Stimulated activated CD8-positive, alpha-beta memory T cell treated with anti-CD3 and anti-CD28 coated beads, Interleukin-4, amount 100 ng/mL, for 1 hour (primary cell): ENCODE measurements at places on chromosomes 3 and 15.

DNA sequence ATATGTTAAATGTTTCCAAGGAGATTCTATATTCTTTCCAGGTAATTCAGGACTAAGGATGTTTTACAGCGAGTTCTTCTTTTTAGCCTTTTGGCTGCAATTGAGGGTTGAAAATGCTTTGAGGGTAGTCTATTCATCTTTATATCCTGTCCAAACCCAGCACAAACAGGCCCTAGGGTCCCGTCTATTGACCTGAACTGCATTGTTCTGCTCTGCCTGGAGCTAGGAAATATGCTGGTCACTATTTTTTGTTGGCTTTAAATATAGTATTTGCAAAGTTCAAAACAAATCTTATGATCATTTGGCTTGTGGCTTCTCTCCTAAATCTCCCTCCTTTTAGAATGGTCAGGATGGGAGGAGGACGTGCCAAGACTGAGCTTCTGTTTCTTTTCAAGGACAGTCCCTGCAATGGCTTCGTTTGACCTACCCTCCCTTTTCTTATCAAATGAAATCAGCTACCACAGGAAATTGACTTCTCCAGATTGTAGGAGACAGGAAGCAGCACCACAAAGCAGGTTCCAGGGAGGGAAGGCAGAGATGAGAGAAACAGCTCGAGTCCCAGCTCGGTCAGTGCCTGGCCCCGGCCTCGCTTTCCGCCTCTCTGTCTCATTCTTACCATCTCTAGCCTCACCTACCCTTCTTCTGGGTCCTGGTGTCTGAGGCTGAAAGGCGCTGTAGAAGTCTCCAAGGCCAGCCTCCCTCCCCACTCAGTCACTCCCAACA, 27.6 kb upstream of the NRROS start:
- no peak for DNase-seq

DNA sequence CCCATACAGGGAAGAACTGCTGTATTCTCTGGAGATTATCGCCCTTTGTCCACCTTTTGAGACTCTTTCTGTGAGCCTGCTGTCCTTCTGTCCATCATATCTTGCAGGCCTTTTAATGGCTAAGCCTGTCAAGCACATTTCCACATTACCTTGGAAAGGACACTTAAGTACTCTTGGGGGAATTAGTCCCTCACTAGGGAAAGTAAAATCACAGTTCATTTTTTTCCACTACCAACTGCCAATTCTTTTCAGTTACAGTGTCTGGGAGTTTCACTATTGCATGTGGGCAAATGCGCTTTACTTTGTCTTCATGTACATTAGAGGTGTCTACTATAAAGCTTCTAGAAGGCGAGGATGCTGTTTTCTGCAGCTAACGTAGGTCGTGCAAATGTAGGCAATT, 242.1 kb downstream of the NSUN3 start:
- DNase-seq = no peak

GRCh38 chr3:113105966-113106660, 105.2 kb upstream of the BOC start:
- DNase-seq = no peak

- DNase-seq = no peak
Observed at GRCh38 chr3:194123726-194124125, 12.2 kb upstream of the HES1 start.

- DNase-seq = no peak
Observed at GRCh38 chr3:30625541-30626438, 19.4 kb downstream of the TGFBR2 start.

- DNase-seq = no peak
Observed at GRCh38 chr3:127764841-127765362, 57.4 kb downstream of the MGLL start.

DNA sequence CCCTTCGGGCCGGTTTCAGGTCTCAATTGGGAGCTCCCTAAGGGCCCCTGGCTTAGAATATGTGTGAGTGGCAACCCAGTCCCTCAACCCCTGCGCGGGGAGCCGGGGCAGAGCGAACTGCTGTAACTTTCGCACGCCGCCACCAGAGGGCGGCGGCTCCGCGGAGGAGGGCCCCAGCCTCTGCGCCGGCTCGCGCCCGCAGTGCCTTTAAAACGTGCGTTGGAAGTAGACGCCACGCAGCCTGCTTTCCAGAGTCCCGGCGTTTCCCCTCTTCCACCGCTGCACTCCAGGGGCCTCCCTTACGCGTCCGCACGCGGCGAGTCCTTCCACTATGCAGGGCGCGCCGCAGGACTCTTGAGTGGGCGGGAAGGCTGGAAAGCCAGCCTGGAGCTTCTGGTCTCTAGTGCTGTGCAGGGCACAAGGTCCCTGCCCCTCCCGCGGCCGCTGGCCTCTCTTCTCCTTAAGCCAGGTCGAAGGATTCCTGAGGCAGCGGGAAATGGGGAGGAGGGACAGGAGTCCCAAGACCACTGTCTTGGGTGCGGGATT, 23.7 kb upstream of the RNU6-1 start:
- peak; percentile 37 for DNase-seq

DNA sequence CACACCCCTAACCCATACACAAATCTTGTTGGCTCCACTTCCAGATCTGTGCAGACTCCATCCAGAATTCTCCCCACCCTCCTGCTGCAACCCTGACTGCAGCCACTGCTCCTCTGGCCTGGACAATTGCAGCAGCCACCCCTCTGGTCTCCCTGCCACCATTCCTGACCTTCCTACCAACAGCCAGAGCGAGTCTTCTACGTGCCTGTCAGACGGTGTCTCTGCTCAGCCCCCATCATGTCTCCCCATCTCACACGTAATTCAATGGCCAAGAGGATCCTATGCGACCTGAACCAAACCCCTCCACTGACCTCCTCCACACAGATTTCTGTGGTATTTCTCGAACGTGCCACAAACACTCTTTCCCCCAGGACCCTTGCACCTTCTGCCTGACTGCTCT, 103.3 kb downstream of the TPRA1 start:
- DNase-seq = no peak

- no peak for DNase-seq
Observed at GRCh38 chr3:169541528-169541927, 122.0 kb downstream of the MECOM start.

- DNase-seq = no peak
Observed at GRCh38 chr3:125398952-125399351, 23.8 kb upstream of the ZNF148 start.

DNA sequence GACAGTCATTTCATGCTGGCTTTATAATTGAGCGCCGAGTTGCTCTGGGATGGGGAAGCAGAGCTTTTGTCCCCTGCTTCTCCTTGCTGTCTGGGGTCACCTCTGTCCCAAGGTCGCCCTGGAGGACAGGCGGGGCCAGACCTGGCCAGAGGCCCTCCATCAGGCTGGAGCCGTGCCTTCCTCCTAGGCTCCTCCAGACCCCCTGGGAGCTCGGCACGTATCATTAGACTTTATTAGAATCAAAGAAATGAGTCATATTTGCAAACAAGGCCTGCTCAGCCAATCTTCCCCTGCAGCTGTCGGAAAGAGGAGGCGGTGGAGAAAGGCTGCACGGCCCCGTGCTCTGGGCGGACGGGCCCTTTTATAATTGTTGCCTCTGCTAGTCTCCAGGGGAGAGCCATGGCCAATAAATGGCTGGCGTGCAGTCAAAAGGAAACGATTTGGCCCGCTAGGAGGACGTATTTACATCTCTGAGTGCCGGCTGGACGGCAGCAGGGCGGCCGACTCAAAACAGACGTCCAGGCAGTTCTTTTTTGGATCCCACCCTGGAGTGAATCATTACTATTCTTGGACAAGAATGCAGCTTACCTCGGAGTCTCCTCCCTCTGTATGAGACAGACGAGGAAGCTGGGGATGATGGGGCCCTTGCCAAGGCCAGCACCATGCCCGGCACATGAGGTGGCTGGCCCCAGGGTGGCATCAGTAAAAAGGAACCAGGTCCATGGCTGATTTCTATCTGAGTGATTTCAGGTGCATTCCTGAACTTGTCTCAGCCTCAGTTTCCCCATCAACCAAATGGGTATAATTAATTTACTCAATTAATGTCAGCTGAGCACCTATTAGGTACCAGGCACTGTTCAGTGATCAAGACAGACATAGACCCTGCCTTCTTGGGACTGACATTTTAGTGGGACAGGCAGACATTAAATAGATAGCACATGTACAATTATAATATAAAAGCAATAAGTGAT, 50.6 kb downstream of the SLC6A6 start:
- no peak for DNase-seq

GRCh38 chr15:99095626-99096025, 9.3 kb upstream of the SYNM start:
- DNase-seq = no peak

- no peak for DNase-seq
Observed at GRCh38 chr3:14577897-14578296, 37.8 kb upstream of the GRIP2 start.

GRCh38 chr3:126607214-126607908, 47.6 kb downstream of the TXNRD3 start:
- no peak for DNase-seq

DNA sequence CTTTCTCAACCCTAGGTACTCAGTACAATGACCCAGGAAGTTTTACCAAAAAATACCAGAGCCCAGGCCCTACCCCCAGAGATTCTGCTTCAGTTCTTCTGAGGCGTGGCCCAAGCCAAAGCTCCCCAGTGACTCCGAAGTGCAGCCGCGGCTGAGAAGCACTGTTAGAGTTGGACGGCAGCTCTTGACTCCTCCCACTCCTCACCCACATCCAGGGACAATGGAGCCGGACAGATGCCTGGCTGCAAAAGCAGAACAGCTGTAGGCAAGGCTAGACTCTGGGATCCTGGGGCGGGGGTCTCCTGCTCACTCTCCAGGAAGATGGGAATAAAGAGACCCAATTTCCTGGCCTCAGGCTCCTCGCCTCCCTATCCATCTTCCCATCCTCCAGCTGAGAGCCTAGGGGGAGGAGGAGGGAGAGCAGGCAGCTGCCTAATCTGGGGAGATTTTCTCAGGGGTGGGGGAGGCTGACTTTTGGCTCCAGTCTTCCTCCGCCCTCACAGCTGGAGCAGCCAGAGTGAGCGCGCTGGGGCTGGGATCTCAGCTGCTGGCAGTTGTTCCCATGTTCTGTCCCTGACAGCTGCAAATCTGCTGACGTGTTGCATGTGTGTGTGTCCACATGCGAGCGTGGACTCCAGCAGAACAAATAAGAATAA, 223.8 kb downstream of the OPA1 start:
- DNase-seq = no peak

- no peak for DNase-seq
Observed at GRCh38 chr3:131361464-131362421, 19.8 kb upstream of the NUDT16 start.

DNA sequence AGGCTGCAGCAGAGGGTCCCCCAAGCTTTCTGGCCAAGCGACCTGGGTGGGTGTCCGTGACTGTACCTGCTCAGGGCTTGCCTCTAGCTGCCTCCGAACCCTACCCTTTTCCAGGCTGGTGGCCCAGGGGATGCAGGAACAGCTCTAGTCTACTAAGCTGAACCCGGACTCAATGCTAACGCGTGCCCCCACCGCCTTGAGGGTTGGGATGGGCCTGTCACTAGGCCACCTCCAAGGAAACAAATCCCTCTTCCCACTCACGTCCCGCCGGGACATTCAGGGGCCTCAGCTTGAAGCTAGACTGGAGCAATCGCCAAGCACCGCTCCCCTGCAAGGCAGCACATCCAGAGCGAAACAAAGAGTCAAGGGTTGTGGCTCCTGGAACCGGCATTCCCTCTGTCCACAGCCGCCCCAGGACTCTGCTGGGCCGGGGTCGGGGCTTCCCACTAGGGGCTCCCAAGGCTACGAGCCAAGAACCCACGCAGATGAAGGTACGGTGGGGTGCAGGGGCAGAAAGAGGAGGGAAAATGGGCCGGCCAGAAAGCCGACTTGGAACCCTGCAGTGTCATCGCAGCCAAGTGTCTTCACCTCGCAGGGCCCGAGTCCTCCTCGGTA, 2.9 kb downstream of the FBXL22 start:
- no peak for DNase-seq

GRCh38 chr3:149771652-149772271, 19.5 kb upstream of the COMMD2 start:
- no peak for DNase-seq

DNA sequence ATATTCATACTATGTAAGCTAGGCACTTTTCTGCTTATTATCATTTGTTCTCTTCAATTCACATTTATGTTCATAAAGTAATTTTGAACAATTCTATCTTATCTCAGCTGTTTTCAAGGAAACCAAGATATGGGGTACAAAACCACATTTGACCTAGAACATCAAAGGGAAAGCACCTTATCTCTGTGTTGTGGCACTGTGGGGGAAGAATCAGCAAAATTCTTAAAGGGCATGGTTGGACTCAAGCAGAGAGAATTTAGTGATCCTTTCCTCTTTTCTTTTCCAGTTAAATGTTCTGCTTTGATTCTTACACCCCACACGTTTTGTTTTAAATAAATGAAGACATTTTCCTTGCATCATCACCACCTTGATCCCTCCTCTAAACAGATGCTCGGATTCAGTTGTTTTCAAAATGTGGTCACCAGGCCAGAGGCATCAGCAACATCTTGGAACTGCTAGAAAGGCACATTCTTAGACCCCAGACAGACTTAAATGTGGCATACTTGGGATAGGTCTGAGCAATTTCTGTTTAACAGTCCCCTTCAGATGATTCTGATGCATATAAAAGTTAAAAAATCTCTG, 128.4 kb upstream of the TP63 start:
- DNase-seq = no peak

GRCh38 chr3:32897001-32897601, 54.3 kb upstream of the CCR4 start:
- DNase-seq = no peak

- no peak for DNase-seq
Observed at GRCh38 chr15:77081971-77082370, 11.1 kb upstream of the TSPAN3 start.

DNA sequence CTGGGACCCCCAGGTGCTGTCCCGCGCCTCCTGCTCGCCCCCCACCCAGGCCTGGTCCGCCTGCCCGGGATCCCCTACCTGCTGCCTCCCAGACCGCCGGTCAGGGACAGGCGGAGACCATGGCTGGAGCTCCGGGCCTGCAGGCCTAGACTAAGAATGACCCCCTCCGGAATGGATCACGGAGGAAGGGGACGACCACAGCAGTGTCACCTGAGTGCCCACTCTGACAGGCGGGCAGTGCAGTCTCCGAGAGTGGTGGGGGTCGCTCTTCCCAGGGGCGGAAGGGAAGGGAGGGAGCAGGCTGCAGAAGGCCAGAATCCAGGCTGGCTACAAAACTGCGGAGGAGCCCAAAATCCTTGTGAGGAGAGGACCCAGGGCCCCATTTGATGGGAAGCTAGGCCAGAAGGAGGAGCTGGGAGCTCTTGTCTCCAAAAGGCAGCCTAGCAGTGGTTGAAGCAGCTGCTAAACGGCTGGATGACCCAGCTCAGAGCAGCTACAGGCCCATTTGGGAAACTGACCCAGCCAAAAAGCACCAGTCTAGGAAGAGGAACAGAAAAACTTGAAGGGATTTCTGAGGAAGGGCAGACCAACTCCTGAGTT, 908 bp upstream of the RAB43 start:
- DNase-seq = no peak

- no peak for DNase-seq
Observed at GRCh38 chr15:71280206-71280605, 164.9 kb downstream of the THSD4 start.

DNA sequence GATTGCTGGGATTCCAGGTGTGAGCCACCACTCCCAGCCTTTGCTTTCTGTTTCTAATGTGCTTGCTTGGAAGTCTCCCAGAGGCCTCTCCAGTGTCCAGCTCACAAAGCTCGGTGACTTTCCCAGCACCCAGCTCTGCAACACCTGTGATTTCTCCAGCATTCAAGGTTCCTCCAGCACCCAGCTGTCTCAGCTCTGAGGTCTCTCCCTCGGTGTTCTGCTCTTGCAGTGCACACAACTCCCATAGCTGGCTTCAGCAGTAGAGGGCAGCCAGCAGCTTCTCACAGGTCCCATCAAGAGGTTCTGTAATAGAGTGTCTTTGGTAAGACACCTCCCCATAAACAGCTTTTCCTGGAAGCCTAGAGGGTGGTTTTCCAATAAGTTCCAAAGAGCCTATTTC, 75.1 kb downstream of the GRM7 start:
- no peak for DNase-seq

GRCh38 chr3:62371720-62372591, 1.4 kb downstream of the FEZF2 start:
- no peak for DNase-seq
